Fibroblast of the aortic adventitia (primary cell): ENCODE measurements at places on chromosomes 1 and 21. TPM values are rescaled to one million over a fixed set of nuclear protein-coding genes. Genes with fewer than 3 reads are reported as not detected.

TP73 gene
- total RNA-seq, result 0.18 TPM in 1 of 2 replicates, not detected in the other

NOS1AP gene
- 0.18 TPM in 1 of 2 replicates, not detected in the other for total RNA-seq

CYP4X1 gene
- total RNA-seq, result 2.1 and 3.3 TPM in 2 replicates

FCRL6 gene
- total RNA-seq, result not detected in 2 replicates

CASZ1 gene
- total RNA-seq, result 0.09 TPM in 1 of 2 replicates, not detected in the other

KIAA0040 gene
- 0.33 and 0.99 TPM in 2 replicates for total RNA-seq

CA14 gene
- total RNA-seq, result not detected in 2 replicates

GPR161 gene
- total RNA-seq, result 7.0 and 12.3 TPM in 2 replicates

SYT14 gene
- total RNA-seq, result 0.08 and 35.0 TPM in 2 replicates

ACTA1 gene
- not detected in 2 replicates for total RNA-seq

NBPF6 gene
- not detected in 2 replicates for total RNA-seq

C1orf185 gene
- total RNA-seq, result not detected in 2 replicates

DPH5 gene
- 34.9 and 39.9 TPM in 2 replicates for total RNA-seq

C1orf50 gene
- total RNA-seq, result 4.2 and 5.4 TPM in 2 replicates

SPRR2E gene
- total RNA-seq, result not detected in 2 replicates

TRIM58 gene
- total RNA-seq, result 0.09 and 3.0 TPM in 2 replicates

DDR2 gene
- 356 and 379 TPM in 2 replicates for total RNA-seq
